ENCODE measurements at places on chromosomes 5 and 9.
A peak's percentile ranks its signal among the peaks of the same experiment; 100 is the strongest.

DNA sequence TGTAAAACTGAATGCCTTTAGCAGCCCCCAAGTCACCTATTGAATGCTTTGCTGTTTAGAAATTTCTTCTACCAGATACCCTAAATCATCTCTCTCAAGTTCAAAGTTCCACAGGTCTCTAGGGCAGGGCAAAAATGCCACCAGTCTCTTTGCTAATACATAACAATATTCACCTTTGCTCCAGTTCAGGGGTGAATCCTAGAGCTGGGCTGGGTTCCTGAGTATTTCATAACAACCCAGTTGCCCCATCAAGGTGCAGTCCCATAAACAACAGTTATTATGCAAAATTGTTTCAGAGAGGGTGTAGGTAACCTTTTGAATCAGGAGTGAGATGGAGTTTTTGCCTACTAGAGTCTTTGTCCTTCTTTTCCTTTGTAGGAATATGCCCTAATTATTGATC, 19.0 kb upstream of the C1QTNF3 start:
- peak; percentile 55 for ATAC-seq

- no peak for ATAC-seq
Measured at GRCh38 chr5:6264394-6264793, 114.0 kb downstream of the MED10 start.

DNA sequence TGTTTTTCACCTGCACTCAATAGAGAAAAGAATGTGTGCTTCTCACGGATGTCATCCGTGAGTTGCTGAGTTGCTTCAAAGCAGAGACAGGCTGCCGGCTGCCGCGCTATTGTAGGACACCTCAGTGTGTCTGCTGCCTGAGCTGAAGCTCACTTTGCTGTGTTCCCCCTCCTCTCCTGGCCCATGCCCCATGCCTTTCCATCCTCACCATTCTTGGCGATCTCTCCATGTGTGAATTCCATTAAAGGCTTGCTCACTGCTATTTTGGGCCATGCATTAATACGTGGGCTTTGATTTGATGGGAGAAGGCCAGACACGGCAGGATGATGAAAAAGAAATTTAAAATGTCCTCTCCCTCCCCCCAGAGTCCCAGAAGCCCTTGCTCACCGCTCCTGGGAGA, 14.5 kb downstream of the ADAM19 start:
- no peak for ATAC-seq

DNA sequence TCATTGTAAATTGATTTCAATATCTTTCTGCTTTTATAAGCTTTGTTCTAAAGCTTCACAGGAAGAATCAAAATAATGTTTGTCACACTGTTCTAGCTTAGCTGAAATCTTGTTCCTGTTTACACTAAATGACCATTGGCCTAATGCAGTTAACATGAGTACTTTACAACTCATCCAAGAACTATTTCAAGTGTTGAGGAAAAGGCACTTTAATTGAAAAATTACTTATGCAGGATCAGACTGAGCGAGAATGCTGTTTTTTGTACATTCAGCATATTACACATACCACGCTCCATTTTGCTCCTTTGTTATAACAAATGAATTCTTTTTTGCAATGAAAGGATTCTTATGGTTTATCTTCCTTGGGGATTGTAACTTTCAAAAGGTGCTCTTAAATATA, 22.4 kb upstream of the SMIM15 start:
- ATAC-seq: no peak

DNA sequence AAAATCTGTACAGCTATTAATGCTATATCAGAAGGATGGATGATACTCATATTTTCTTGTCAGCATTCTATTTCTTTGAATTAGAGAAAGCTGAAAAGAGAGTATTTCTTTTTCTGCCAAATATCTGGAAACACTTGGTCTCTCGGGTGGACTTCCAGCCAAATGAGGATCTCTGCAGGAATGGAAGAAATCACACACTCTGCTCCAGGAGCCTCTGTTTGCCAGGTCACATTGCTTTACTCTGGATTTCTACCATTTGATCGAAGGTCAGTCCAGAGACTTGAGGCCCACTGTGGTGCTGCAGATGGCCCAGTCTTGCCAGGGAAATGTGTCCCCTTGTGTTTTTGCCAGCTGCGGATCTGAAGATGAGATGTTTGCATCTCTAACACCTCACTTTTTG, 154.1 kb downstream of the PCSK1 start:
- no peak for ATAC-seq

DNA sequence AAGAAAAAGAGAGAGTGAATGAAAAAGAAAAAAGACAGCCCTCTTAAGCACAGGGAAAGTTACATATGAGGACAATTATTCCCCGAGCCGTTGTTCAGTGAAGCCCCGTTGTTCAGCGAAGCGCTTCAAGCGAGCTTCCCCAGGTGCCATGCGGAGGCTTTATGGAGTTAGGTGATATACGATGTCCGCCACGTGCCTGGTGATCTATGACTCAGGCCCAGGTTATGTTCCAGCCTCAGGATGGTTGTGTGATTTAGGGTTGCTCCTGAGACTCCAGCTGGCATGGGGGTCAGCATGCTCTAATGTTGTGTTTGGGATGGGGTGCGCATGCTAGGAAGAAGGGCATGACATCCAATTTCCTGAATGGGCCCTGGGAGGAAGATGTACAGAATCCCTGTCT, 365.6 kb downstream of the CDK5RAP2 start:
- ATAC-seq: no peak

- peak; percentile 86 for ATAC-seq
Measured at GRCh38 chr9:114721491-114722079, 39.6 kb upstream of the TEX48 start.

- ATAC-seq: no peak
Measured at GRCh38 chr5:113518884-113519283, 5.4 kb downstream of the YTHDC2 start.

Data from esophagus mucosa (tissue), 1 donor.